ENCODE measurements at places on chromosomes 13 and 19.

GRCh38 chr13:59842507-59842906 is 321.2 kb downstream of the DIAPH3 start:
- no peak for DNase-seq

DNA sequence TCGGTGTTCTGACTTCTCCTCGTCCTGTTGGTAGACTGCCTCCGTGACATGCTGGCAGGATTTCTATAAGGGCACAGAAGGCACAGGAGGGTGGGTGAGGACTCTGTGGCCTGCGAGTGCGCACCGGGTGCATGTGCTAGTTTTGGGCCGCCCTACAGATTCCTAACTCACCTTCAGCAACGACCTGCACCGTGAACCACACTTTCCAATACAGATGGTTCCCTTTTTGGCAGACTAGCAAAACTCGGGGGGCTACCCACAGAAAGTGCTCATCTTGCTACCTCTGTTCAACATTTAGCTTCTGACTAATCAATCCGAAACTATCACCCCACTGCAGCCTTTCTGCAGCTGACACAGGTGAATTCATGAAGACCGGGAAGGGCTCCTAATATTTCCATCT is 14.1 kb upstream of the AMER2 start:
- DNase-seq = no peak

DNA sequence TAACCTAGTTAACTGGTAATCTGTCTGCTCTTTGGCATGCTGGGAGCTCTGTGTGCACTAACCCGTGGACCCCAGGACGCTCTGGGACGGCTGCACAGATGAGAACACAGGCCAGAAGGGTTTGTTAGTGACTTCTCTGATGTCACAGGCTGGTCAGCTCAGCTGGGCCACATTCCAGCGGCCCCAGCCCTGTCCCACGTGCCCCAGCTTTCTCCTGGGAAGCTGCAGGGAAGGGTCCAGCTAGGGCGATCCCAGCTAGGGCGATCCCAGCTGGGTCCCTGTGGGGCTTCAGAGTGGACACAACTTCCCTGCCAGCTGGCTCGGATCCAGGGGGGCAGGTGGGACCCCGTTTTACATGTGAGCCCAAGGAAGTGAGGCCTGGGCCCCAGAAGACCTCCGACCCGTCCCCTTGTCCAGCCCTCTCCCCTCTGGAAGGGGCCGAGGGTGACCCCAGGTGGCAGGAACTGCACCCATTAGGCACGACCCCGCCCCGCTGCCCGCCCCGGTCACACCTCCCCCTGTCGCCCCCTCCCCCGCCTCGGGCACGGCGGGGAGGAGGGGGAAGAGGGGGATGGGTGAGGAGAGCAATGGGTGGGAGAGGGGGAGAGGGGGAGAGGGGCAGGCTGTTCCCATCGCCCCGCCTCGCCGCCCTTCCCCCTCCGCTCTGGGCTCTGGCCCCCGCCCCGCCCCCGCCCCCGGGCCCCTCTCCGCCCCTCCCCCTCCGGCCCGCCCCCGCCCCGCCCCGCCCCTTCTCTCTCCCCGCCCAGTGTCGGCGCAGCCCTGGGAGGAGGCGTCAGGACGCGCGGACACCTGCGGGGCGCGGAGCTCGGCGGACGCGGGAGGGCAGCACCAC is 75.2 kb upstream of the MCF2L start:
- no peak for DNase-seq

- DNase-seq = no peak
These were observed 7.4 kb downstream of the BRD4 start for GRCh38 chr19:15324791-15325519.

DNA sequence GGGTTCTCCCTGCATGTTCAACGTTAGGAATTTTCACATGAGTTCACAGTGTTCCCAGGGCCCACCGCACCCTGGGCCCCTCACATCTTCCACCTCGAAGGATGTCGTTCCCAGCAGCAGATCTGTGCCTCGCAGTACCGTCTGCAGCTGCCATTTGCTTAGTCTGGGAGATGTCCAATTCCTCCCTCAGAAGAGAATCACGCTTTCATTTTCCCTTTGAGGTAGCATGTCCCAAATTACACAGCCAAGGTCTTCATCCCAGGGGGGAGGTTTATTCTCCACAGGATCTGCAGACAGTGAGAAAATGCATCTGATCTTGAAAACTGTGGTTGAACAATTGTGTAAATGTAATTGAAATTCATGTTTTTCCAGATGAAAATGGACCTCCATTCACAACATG is 150.2 kb downstream of the DCT start:
- no peak for DNase-seq

Measured in KG1 (cell line).